ENCODE measurements at places on chromosomes 6 and 20. TPM values are rescaled to one million over a fixed set of nuclear protein-coding genes. Genes with fewer than 3 reads are reported as not detected.

Gene CHRNA4
- total RNA-seq = not detected

Gene AIF1
- total RNA-seq = 47.4 TPM

Gene LTA
- 21.8 TPM for total RNA-seq

Gene FAM162B
- not detected for total RNA-seq

Gene SNTA1
- 5.7 TPM for total RNA-seq

Gene SPATS1
- not detected for total RNA-seq

Gene FAM83B
- not detected for total RNA-seq

Gene SAMD5
- not detected for total RNA-seq

DNA sequence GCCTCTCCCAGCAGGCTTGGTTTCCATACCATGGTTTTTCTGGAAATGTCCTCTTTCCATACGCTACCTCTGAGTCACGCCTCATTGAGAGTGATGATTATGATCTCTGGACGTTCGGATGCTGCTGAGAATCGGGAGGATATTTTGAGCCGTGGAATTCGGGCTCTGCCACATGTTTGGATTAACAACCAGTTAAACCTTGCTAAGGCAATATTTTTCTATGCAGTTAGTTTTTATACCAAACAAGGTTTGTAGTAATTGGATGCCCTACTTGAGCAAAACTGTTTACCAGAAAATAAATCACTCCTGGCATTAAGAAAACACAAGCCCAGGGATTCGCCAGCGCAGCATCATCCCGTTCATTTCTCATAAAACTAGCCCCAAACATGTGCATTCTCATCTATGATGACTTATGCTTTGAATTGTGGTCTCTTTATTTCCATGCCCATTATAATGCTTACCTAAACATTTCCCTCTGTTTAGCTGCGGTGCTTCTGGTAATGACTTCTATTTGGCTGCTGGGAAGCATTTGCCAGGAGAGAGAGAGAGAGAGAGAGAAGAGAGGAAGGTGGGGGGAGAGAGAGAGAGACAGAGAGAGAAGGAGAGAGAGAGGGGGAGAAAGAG lies 198.9 kb downstream of the CLIC5 start:
- no peak for DNase-seq
- H3K27ac ChIP-seq = no peak overlapping the region
- H3K27me3 ChIP-seq = peaks cover 4% of the 10 kb centered on the region

DNA sequence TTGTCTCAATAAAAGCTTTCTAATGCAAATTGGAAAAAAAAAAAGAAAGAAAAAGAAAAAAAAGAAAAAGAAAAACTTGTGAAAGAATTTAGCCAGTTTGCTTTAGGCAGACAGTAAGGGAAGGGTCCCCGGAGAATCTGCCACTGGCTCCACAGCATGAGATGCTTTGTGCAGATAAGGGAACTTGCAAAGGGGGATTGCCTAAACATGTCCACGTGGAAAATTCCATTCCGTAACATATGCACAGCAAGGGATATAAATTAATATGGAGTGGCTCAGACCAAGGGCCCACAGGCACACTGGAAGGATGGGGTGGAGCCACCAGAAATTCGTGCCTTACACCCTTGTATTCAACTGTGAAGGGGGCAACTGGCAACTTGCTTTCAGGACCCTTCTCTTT lies 45.4 kb downstream of the MKKS start:
- H3K4me3 ChIP-seq = no peak overlapping the region
- H3K4me1 ChIP-seq = no peaks in the 10 kb centered on the region
- no peaks in the 10 kb centered on the region for H3K36me3 ChIP-seq
- no peak overlapping the region for H3K27ac ChIP-seq

DNA sequence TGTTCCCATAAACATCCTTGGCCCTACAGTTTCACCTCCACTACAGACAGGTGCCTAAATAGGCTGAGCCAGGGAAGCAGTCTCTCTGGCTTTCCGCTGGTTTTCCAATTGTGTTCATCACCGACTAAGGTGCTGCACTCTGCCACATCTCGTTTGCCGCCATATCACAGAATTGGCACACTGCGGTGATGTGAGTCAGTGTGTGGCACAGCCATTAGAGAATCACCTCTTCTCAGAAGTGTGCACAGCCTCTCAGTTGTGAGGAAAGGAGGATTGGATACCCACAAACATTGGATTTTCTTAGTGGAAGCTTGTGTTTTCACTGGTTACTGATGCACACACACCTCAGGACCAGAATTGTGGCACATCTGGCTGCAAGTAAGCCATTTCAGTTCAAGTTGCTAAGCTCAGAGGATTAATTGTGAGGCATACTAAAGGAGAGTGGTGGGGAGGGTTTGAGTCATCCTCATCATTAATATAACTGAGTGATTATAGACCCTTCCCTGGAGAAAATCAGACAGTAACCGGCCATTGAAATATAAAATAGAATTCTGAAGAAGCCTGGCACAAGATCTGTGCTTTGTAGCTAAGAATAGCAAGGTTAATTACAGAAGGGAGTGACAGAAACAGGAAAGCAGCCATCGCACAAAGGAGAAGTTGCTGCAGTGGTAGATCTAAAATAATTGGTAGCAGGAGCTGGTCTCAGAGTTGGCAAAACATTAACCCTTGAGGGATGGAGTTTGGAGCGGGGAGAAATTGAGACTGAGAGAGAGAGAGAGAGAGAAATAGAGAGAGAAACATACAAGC lies 506.9 kb downstream of the LMBRD1 start:
- no peaks in the 10 kb centered on the region for H3K36me3 ChIP-seq
- no peaks in the 10 kb centered on the region for H3K27me3 ChIP-seq
- DNase-seq = no peak
- H3K27ac ChIP-seq = no peak overlapping the region

- peak overlapping the region; percentile 83 for H3K4me3 ChIP-seq
- H3K36me3 ChIP-seq = peaks cover 7% of the 10 kb centered on the region
- DNase-seq = no peak
- peak overlapping the region; percentile 94 for H3K27ac ChIP-seq
These were observed 90.7 kb upstream of the PRDM1 start for GRCh38 chr6:105995391-105995865.

DNA sequence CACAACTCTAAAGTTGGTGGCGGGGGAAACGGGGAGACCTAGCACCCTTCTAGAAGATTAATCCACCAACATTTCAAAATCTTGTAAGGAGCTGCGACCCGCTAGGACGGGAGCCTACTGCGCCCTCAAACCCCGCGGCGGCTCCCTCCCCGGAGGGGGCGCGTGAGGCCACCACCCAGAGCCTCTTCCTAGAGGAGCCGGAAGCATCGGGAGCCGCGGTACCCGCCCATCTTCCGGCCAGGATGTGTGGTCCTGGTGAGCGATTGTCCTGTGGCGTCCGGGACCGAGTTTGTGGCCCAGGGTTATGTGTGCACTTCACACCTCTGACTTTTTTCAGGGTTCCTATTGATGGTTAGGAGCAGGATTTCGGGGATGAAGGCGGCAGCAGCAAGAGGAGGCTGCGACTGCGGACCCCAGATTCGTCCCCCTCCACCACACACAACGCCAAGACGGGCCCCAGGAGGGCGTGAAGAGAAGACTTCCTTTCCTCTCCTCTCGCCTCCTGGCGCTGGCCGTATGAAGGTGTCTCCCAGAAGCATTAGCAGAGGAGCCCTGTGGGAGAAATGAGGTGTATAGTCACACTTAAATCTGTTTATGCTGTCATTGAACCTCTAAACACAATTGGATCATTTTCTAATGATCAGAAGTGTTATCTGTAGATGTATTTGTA lies 10.7 kb downstream of the ZNF165 start:
- H3K27me3 ChIP-seq = no peaks in the 10 kb centered on the region
- no peak overlapping the region for H3K4me3 ChIP-seq
- peaks cover 38% of the 10 kb centered on the region for H3K36me3 ChIP-seq
- H3K4me1 ChIP-seq = no peaks in the 10 kb centered on the region
- DNase-seq = no peak
- H3K27ac ChIP-seq = no peak overlapping the region

Measured in activated CD8-positive, alpha-beta memory T cell treated with anti-CD3 and anti-CD28 coated beads, Interleukin-2, amount 10 ng/mL, durations not matched to agents 7 days and 5 days (primary cell).